Type B pancreatic cell (in vitro differentiated cells): ENCODE measurements at places on chromosomes 2 and 18. TPM values are rescaled to one million over a fixed set of nuclear protein-coding genes. Genes with fewer than 3 reads are reported as not detected.

DNA sequence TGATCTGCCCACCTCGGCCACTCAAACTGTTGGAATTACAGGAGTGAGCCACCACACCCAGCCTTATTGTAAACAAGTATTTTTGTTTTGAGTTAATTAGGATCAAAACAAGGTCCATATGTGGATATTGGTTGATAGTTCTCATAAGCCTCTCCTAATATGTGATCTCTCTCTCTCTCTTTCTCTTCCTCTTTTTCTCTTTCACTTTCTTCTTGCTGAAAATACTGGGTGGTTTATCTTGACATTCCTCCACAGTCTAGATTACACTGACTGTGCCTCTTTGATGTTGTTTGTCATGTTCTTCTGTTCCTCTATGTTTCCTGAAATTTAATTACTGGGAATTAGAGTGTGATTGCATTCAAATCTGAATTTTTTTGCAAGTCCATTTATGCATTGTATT lies 547.5 kb upstream of the NRXN1 start:
- DNase-seq, result no peak

GRCh38 chr2:236753606-236754270 lies 184.1 kb downstream of the ACKR3 start:
- DNase-seq, result no peak

DNA sequence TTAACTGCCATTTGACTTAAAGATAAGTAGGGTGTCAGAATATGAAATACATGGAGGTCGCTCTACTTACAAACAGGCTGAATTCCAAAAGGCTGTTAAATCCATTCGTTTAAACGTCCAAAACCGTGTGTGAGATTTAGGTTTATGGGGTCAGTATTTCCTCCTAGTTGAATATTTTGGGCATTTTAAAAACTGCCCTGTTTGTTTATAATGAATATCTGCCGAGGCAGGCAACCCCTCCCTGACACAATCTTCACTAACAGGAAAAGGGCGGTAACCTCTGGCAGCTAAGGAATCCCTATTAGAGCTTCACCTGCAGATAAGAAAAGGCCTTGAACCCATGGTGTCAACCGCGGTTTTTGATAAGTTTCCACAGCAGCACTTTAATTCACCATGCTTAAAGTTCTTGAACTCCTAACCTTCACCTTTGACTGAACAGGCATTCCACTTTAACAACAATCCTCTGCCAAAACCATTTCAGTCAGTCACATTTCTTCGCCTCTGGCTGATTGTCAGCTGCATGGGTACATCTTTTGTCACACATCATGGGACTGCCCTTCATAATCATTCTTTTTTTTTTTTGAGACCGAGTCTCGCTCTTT lies 17.8 kb downstream of the TRAK2 start:
- DNase-seq, result no peak

DNA sequence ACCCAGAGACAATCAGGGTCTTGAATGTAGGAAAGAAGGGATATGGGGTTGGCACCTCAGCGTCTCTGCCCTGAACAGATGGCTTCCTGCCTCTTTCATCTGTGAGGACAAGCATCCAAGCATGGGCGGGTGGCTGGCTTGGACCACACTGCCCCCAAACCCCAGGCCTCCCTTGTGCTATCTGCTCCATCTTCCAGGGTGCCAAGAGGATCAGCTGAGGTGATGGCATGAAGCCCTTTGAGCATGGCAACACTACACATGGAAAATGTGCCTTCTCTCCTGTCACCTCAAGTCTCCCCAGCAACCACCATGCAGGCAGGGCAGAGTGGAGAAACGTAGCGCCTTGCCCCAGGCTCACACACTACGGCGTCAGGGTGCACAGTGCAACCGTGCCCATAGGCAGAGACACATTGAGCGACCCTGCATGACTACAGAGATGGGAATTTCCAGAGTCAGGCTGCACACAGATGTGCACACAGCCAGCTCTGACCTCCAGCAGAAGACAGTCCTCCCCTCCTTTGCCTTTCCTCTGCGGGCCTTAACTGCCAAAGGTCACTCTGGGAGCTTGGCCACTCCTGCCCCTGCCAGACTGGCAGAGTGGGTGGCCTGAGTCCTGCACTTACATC lies 1.5 kb downstream of the KCNIP3 start:
- no peak for DNase-seq

LRRC30 gene
- total RNA-seq, result not detected in 2 replicates

DNA sequence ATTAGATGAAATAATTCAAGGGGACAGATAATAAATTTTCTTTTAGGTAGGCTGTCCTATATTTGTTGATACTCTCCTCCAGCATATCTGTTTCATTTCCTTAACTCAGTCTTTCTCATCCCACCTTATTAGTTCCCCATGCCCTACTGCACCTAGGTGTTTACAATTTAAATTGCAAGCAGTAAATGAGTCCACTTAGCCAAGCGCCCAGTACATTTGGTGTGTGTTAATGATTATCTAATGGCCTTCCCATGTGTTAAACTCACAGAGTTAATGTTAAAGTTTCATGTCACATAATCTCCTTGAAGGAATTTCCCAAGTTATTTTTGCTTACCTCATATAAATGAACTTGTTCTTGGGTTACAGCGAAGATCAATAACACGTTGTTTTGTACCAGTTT lies 31.2 kb downstream of the ITGB6 start:
- no peak for DNase-seq

DNA sequence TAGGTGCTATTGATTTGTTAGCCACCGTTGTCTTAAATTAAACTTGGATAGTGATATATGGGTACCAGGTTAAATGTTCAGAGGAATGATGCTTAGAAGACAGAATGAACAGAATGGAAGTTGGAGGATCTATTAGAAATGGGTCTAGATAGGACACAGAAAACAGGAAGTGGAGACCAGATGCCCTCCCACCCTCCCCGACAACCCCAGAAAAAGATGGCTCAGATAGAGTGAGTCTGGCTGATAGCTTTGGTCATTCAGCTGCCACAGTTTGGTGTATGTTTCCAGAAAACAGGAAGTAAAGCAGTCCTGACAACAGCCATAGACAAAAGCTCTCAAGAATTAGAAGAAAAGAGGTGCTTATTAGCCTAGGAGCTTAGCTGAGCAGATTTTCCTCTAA lies 71.5 kb upstream of the DSG1 start:
- DNase-seq, result no peak

- no peak for DNase-seq
These were observed at the start of gene SLC5A7 for GRCh38 chr2:107986278-107987217. Gene SLC5A7 (plus strand): TSS chr2:107986524. CDS start chr2:107988156, 1,632 bp downstream.

GRCh38 chr18:48161191-48161910 lies 230.9 kb upstream of the SMAD2 start:
- DNase-seq, result peak; percentile 91

DNA sequence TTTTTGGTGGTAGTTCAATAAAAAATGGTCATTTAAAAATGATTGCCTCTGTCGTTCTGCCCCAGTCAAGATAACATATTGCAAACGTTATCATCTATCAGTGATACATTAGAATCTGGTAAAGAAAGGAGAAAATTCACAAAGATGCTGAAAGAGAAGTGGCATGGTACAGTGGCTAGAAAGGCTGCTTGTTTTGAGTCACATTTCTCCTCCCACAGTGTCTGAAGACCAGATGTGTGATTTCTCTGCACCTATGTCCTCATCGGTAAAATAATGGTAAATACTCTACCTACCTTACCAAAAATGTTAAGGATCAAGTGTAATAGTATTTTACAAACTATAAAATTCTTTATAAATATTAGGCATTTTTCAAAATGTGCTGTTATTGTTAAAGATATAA lies 76.1 kb upstream of the NOSTRIN start:
- no peak for DNase-seq

ASB18 gene
- total RNA-seq, result not detected in 2 replicates

DNA sequence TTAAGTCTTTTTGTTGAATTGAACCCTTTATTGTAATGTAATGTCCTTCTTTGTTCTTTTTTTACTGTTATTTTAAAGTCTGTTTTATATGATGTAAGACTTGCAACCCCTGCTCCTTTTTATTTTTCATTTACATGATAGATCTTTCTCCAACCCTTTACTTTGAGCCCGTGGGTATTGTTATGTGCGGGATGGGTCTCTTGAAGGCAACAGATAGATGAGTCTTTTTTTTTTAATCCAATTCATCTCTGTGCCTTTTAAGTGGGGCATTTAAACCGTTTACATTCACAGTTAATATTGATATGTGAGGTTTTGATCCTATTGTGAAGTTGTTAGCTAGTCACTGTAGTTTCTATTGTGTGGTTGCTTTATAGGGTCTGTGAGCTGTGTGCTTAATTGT lies 120.6 kb downstream of the NCOA1 start:
- DNase-seq, result no peak

- no peak for DNase-seq
These were observed 125.8 kb downstream of the LYPD6B start for GRCh38 chr2:149164296-149164695.

DNA sequence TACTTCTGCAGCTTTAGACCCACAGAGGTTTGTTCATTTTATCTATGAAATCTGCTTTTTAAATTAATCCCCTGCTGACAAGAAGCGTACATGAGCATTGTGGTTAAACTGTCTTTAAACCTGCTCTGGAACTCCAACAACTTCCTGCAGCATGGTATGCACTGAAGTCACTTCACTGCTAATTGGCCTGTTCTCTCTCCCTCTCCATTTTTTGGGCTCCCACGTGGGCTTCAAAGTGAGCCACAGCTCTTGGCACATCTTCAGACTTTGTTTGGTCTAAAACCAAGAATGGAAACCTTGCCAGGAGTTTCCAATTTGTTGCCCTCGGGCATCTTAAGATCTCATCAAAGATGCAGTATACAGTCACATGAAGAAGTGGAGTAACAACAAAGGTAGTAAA lies 311.4 kb downstream of the LRRTM1 start:
- no peak for DNase-seq

ERICH2 gene
- not detected in 2 replicates for total RNA-seq

DNA sequence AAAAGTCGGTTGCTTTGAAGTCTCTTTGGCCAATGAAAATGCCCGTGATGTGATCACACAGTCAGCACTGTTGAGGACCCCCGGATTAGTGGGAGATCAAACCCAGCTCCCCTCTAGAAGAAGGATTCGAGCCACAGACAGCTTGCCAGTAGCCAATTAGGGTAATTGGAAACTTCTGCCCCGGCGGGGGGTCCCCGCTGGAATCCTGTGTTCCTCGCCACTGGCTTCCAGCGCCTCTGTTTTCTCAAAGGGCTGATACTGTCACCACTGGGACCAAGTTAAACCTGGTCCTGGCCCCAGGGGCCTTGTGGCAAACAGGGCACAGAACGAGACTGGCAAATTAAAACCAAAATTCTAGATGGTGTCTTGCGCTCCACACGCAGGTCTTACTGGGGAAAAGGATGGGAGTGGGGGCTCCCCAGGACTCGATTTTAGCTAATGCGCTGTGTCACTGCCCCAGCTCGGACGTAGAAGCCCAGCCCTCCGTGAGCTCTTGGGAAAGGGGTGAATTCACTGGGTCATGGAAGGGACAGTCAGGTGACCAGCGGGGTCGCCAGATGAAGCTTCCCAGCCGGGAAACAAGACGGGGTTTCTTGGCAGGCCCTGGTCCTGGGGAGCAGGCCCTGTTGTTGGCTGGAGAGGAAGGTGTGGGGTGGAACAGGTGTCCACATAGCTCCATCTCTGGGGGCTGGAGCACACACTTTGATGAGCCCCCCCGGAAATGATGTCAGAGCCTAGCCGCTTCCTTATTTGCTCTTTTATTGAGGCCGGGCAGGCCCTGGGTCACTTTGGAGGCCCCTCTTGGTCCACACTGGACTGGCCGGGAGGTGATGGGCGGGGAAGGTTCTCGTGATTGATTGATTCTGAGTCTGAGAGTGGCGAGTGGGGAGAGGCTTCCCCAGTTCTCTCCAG lies 90.2 kb downstream of the SMAD7 start:
- DNase-seq, result no peak

GRCh38 chr2:157880927-157881326 lies 4.8 kb upstream of the ACVR1 start:
- no peak for DNase-seq

GRCh38 chr2:130949954-130950353 lies 113.2 kb downstream of the ARHGEF4 start:
- DNase-seq, result no peak

PLEK gene
- not detected in 2 replicates for total RNA-seq

GRCh38 chr18:63319383-63320122 lies at the start of gene BCL2:
Gene BCL2 (minus strand): TSS chr18:63319769.
- peak; percentile 69 for DNase-seq

MDH1B gene
- total RNA-seq, result 0.64 and 4.7 TPM in 2 replicates

SERPINB13 gene
- total RNA-seq, result 3.7 and 5.9 TPM in 2 replicates

- no peak for DNase-seq
These were observed 266.1 kb downstream of the SOCS6 start for GRCh38 chr18:70554854-70555445.
